Hepatocyte (in vitro differentiated cells): ENCODE measurements at places on chromosomes 13 and 19. TPM values are rescaled to one million over a fixed set of nuclear protein-coding genes. Genes with fewer than 3 reads are reported as not detected.
A peak's percentile ranks its signal among the peaks of the same experiment; 100 is the strongest.

GRCh38 chr13:22073718-22074117 lies 402.8 kb downstream of the FGF9 start:
- no peak for DNase-seq

GRCh38 chr13:60178327-60178726 lies 14.6 kb upstream of the DIAPH3 start:
- DNase-seq: no peak

GRCh38 chr13:74705438-74705837 lies 571.2 kb upstream of the KLF12 start:
- no peak for DNase-seq

CSNK1A1L gene
- polyA plus RNA-seq: not detected in 2 replicates

DNA sequence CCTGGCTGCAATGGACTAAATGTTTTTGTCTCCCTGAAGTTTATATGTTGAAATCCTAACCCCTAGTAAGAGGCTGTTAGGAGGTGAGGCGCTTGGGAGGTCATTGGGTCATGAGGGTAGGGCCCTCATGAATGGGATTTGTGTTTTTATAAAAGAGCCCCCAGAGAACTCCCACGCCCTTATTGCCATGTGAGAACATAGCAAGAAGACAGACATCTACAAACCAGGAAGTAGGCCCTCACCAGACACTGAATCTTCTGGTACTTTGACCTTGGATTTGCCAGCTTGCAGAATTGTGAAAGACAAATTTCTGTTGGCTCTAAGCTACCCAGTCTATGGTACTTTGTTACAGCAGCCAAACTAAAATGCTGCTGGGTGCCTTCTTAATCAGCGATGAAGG lies 96.1 kb upstream of the SPATA13 start:
- no peak for DNase-seq

GRCh38 chr13:30033681-30034457 lies 183.5 kb upstream of the UBL3 start:
- peak; percentile 50 for DNase-seq

DNA sequence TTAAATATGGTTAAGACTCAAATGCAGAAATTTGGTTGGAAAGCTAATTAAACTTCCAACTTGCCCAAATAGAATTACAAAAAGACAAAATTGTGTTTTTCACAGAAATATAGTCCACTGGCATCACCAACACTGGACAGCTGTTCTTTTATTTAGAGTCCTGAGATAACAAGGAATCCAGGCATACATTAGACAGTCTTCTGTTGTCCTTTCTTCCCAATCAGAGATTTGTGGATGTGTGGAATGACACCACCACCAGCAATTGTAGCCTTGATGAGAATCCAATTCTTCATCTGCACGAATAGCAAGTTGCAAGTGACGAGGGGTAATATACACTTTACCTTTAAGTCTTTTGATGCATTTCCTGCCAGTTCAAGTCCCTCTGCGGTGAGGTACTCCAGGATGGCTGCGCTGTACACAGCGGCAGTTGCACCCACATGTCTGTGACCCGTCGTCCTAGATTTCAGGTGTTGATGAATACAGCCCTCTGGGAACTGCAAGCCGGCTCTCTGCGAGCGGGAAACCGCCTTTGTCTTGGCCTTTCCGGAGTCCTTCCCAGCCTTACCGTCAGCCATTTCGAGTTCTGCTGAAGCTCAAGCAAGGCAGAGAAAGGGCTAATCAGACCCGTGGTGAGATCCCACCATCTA lies 14.7 kb downstream of the UBAC2 start:
- no peak for DNase-seq

GRCh38 chr13:44508562-44509077 lies 67.5 kb downstream of the TSC22D1 start:
- no peak for DNase-seq

DNA sequence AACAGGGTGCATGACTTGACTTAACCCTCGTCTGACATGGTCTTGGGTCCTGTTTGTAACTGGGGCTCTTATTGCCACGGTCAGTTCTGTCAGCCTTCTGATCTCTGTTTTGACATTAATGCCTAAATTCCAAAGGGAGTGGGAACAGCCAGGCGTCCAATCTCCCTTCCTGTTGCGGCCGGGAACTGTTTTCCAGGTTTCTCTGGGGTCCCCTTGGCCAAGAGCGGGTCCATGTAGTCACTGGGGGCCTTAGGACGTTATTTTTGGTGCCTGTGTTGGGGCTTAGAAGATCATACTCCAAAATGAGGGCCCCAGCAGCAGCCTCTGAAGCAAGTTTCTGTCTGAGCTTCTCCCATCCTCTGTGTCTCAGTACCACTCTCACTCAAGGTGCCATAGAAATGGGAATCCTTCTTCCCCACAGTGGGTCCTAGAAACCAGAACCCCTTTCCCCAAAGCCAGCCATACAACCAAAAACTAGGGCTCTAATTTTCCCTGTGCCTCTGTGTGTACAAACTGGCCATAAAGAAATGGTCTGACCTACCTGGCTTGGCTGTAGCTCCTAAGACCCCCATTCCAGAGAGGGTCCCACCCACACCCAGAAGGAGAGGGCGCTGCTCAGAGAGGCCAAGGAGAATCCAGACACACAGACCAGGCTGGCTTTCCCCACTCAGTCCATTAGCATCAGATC lies 50.4 kb downstream of the C13orf46 start:
- no peak for DNase-seq

DNA sequence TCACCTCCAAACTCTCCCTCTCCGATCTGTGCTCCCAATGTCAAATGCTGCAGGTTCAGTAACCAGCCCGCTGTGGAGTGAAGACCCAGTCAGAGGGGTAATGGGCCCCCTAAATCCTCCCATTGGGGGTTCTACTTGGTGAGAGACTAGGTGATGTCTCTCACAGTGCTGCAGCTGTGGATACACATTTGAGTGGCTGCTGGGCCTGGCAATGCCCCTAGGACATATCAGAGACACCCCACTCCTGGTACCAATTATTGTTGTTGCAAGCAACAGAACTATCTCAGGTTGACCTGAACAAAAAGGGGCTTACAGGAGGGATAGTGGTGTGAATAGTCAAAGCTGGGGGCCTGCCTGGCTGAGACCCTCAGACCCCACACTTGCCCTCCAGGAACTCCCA lies 4.6 kb downstream of the MATK start:
- DNase-seq: no peak

DNA sequence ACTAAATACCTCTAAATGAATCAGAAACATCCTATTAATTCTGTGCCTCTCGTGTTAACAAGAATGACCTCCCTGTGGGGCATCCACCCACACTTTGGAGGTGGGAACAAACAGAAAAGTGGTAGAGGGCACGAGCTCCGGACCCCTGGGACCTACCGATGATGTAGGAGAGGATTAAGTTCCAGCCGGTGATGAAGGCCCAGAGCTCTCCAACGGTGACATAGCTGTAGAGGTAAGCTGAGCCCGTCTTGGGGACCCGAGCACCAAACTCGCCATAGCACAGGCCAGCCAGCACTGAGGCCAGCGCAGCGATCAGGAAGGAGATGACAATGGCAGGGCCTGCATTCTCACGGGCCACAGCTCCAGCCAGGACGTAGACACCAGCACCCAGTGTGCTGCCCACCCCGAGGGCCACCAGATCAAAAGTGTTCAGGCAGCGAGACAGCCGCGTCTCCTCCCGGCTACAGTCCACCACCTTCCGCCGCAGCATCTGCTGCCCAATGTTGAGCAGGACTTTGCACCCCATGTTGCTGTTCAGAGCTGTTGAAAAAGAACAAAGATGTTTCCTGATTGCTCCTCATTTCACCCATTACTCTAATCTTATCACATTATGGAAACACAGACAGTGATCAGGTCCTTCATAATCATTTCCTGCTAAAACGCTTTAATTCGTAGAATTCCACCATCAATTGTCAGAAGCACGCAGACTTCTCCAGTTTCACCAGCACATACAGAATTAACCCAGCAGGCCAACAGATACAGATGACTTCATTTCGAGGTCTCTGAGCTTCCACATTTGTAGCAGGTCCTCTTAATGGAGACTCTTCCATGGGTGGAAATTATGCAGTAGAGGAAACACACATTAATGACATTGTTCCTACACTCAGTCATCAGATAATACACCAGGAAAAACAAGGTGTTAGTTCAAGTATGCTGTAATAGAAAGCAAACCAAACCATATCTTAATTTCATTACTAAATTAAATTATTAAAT lies 59.5 kb downstream of the SLC7A1 start:
- no peak for DNase-seq

DNA sequence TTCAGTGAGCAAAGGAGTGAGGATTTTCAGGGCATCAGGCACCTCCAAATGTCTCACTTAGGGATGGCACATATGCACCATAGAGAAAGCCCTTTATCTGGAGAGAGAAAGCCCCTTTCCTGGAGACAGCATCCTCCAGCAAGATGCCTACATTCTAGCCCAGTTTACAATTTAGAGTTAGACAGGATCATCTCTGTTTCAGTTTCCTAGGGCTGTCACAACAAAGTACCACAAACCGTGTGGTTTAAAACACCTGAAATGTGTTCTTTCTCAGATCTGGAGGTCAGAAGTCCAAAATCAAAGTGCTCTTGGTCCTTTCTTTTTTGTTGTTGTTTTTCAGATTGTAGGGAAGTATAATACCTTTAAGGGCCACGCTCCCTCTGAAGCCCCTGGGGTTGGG lies 61.8 kb downstream of the MBNL2 start:
- DNase-seq: no peak

- DNase-seq: no peak
Observed at GRCh38 chr13:76646946-76647345, 239.3 kb downstream of the KCTD12 start.

DNA sequence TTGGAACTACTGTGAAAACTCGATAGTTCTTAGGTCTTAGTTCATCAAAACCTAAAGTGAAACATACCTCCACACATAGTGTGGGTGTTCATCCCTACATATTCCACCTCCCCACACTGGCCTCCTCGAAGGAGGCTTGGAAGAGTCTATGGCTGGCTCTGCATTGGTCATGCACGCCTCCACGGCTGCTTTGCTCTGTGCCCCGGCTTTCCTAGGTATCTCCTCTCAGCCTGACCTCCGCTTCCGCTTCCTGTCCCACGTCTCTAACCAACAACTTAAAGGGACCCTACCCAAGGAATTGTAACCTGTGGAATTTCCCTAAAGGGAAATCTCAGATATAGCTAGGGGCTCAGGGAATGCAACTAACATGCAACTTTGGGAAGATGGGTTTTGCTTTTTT lies 79.7 kb upstream of the MBNL2 start:
- DNase-seq: peak; percentile 67

- no peak for DNase-seq
Observed at GRCh38 chr19:43913383-43913782, 21.7 kb downstream of the ZNF45 start.
